CD4-positive, alpha-beta memory T cell (primary cell): ENCODE measurements at places on chromosomes 4 and X. TPM values are rescaled to one million over a fixed set of nuclear protein-coding genes. Genes with fewer than 3 reads are reported as not detected.
A peak's percentile ranks its signal among the peaks of the same experiment; 100 is the strongest.

- H3K4me3 ChIP-seq = peak overlapping the region; percentile 28
- peak overlapping the region; percentile 81 for H3K27ac ChIP-seq
- DNase-seq = peak; percentile 9
- H3K36me3 ChIP-seq = no peaks in the 10 kb centered on the region
- peaks cover 18% of the 10 kb centered on the region for H3K4me1 ChIP-seq
- H3K27me3 ChIP-seq = no peaks in the 10 kb centered on the region
These were observed 704 bp downstream of the FAM3A start for GRCh38 chrX:154515090-154515965.

GRCh38 chr4:76200771-76201231, 12.8 kb downstream of the SCARB2 start:
- H3K4me1 ChIP-seq = peaks cover 21% of the 10 kb centered on the region
- H3K4me3 ChIP-seq = no peak overlapping the region
- H3K27me3 ChIP-seq = no peaks in the 10 kb centered on the region
- no peak for DNase-seq
- H3K36me3 ChIP-seq = no peaks in the 10 kb centered on the region

GRCh38 chr4:107423677-107424405, 296.2 kb downstream of the PAPSS1 start:
- H3K27ac ChIP-seq = no peak overlapping the region
- no peaks in the 10 kb centered on the region for H3K4me1 ChIP-seq
- no peak overlapping the region for H3K4me3 ChIP-seq
- H3K36me3 ChIP-seq = no peaks in the 10 kb centered on the region
- DNase-seq = no peak
- H3K27me3 ChIP-seq = no peaks in the 10 kb centered on the region

Gene APLN
- total RNA-seq = not detected

GRCh38 chrX:23661671-23662070, 5.6 kb upstream of the PRDX4 start:
- H3K27ac ChIP-seq = no peak overlapping the region
- DNase-seq = no peak
- H3K4me1 ChIP-seq = peaks cover 20% of the 10 kb centered on the region
- no peak overlapping the region for H3K4me3 ChIP-seq

Gene SEPSECS
- 14.7 TPM for total RNA-seq

Gene TMPRSS11A
- total RNA-seq = not detected

GRCh38 chrX:131862321-131862720, 160.8 kb upstream of the STK26 start:
- DNase-seq = no peak
- H3K27ac ChIP-seq = no peak overlapping the region
- H3K27me3 ChIP-seq = no peaks in the 10 kb centered on the region
- no peaks in the 10 kb centered on the region for H3K4me1 ChIP-seq
- no peaks in the 10 kb centered on the region for H3K36me3 ChIP-seq

Gene FTHL17
- total RNA-seq = not detected

DNA sequence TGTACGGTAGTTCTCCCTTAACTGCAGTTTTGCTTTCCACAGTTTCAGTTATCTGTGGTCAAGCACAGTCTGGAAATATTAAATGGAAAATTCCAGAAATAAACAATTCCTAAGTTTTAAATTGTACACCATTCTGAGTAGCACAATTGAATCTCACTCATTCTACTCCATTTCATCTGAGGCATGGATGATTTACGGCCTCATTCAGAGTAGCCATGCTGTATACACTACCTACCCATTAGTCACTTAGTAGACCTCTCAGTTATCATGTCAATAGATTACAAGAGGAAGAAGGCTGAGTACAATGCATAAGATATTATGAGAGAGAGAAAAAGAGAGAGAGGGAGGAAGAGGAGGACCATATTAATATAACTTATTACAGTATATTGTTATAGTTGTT, 77.5 kb downstream of the ENOX2 start:
- no peaks in the 10 kb centered on the region for H3K27me3 ChIP-seq
- no peak overlapping the region for H3K27ac ChIP-seq
- no peak for DNase-seq
- H3K4me3 ChIP-seq = no peak overlapping the region

GRCh38 chrX:131513159-131513914, 30.5 kb upstream of the OR13H1 start:
- no peak for DNase-seq
- H3K4me1 ChIP-seq = no peaks in the 10 kb centered on the region
- no peak overlapping the region for H3K4me3 ChIP-seq
- H3K36me3 ChIP-seq = no peaks in the 10 kb centered on the region
- H3K27ac ChIP-seq = no peak overlapping the region

GRCh38 chr4:78757574-78757973, 18.6 kb upstream of the BMP2K start:
- no peaks in the 10 kb centered on the region for H3K27me3 ChIP-seq
- H3K27ac ChIP-seq = no peak overlapping the region
- H3K4me3 ChIP-seq = no peak overlapping the region
- H3K36me3 ChIP-seq = no peaks in the 10 kb centered on the region

DNA sequence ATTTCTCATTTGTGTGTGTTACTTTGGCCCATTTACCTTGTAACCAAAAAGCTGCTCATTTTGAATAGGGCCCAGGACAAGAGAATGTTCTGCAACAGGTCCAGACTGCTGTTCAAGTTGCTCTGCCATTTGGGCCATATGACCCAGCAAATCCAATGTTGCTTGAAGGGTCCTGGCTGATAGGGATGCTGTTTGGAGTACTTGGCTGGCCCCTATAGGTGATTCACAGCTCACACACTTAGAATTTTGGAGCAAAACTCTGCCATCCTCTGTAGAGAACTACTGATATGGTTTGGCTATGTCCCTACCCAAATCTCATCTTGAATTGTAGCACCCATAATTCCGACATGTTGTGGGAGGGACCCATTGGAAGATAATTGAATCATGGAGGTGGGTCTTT, 131.5 kb downstream of the AASDH start:
- no peak overlapping the region for H3K4me3 ChIP-seq
- no peak for DNase-seq
- no peaks in the 10 kb centered on the region for H3K36me3 ChIP-seq
- peaks cover 6% of the 10 kb centered on the region for H3K27me3 ChIP-seq
- H3K27ac ChIP-seq = no peak overlapping the region

Gene IL13RA2
- total RNA-seq = not detected

Gene TRO
- 1.9 TPM for total RNA-seq

GRCh38 chrX:69028761-69029120, 136.5 kb downstream of the PJA1 start:
- DNase-seq = no peak
- no peaks in the 10 kb centered on the region for H3K27me3 ChIP-seq
- H3K36me3 ChIP-seq = no peaks in the 10 kb centered on the region
- H3K27ac ChIP-seq = no peak overlapping the region
- no peak overlapping the region for H3K4me3 ChIP-seq

GRCh38 chr4:88275516-88275915, 8.8 kb downstream of the PPM1K start:
- H3K4me3 ChIP-seq = no peak overlapping the region
- no peaks in the 10 kb centered on the region for H3K27me3 ChIP-seq
- DNase-seq = no peak

Gene PGAM4
- total RNA-seq = not detected

DNA sequence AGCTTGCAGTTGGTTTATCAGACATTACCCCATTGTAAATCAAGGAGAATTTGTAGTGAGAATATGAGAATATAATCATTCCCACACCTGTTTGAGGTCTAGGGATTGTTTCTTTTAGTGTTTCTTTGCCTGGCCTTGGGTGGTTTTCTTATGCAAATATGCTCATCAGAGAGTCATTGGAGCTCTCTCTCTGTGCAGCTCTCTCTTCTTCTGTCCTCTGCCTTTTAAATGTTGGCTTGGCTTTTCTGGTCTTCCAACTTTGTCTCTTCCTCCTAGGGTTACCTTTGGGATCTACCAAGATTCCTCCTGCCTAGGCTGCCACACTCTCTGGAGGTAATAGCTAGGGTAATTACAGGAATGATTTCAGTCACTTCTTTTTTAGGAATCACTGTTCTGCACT, 102.3 kb upstream of the ARSJ start:
- H3K4me1 ChIP-seq = no peaks in the 10 kb centered on the region
- no peak overlapping the region for H3K27ac ChIP-seq
- no peak for DNase-seq
- H3K27me3 ChIP-seq = no peaks in the 10 kb centered on the region

- no peak overlapping the region for H3K27ac ChIP-seq
- no peaks in the 10 kb centered on the region for H3K4me1 ChIP-seq
- H3K36me3 ChIP-seq = no peaks in the 10 kb centered on the region
- DNase-seq = no peak
- H3K4me3 ChIP-seq = no peak overlapping the region
These were observed 60.9 kb downstream of the SOWAHB start for GRCh38 chr4:76836860-76837562.

DNA sequence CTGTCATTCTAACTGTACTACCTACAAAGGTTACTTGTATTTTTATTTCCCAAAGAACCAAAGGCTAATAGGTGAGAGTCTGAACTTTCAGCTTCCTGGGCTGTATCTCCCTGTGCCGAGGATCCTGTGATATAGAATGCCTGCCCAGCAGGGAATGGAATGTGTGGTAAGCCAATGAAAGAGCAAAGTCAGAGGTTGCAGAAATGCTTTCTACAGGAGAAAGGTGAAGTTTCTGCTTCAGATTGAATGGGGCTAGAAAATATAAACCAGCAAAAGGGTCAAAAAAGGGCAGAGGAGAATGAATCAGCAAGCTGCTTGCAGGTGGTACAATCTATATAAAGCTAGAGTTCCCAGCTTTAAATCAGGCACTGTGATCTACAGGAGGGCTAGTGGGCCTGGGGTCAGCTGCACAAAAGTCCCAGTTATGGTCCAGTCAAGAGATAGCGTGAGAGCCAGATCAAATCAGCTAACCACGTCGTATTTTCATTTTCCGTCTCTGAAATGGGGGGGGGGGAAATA, 146.1 kb downstream of the DCTD start:
- no peaks in the 10 kb centered on the region for H3K27me3 ChIP-seq
- H3K36me3 ChIP-seq = no peaks in the 10 kb centered on the region
- H3K27ac ChIP-seq = no peak overlapping the region
- no peak overlapping the region for H3K4me3 ChIP-seq
- no peaks in the 10 kb centered on the region for H3K4me1 ChIP-seq

- H3K4me1 ChIP-seq = no peaks in the 10 kb centered on the region
- H3K4me3 ChIP-seq = no peak overlapping the region
- DNase-seq = no peak
- no peaks in the 10 kb centered on the region for H3K36me3 ChIP-seq
- H3K27me3 ChIP-seq = no peaks in the 10 kb centered on the region
These were observed 376.0 kb downstream of the BCOR start for GRCh38 chrX:39721566-39722279.

Gene MCF2
- total RNA-seq = 0.47 TPM

Gene CT45A10
- total RNA-seq = not detected

- DNase-seq = no peak
- H3K36me3 ChIP-seq = no peaks in the 10 kb centered on the region
- no peak overlapping the region for H3K4me3 ChIP-seq
- H3K27ac ChIP-seq = no peak overlapping the region
- H3K4me1 ChIP-seq = no peaks in the 10 kb centered on the region
These were observed 53.0 kb upstream of the DAPP1 start for GRCh38 chr4:99763635-99764101.

Gene SHROOM2
- not detected for total RNA-seq

DNA sequence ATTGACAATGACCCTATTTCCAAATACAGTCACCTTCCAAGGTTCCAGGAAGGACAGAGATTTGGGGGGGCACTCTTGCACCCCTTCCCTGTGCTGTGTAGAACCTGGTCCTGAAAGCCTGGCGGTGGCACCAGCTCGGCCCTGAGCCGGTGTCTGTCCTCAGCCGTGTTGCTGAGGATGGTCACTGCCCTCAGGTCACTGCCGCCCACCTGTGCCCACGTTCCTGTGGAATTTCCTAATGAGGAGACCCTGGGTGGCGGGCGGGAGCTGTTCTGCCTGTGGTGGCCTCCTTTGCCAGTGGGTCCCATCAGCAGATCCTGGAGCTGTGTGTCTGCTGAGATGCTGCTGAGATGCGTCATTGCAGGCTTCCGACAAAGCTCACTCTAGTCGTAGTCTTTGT, 32.9 kb downstream of the NELFA start:
- DNase-seq = no peak
- peaks cover 44% of the 10 kb centered on the region for H3K36me3 ChIP-seq
- no peaks in the 10 kb centered on the region for H3K4me1 ChIP-seq
- H3K4me3 ChIP-seq = no peak overlapping the region
- no peaks in the 10 kb centered on the region for H3K27me3 ChIP-seq

DNA sequence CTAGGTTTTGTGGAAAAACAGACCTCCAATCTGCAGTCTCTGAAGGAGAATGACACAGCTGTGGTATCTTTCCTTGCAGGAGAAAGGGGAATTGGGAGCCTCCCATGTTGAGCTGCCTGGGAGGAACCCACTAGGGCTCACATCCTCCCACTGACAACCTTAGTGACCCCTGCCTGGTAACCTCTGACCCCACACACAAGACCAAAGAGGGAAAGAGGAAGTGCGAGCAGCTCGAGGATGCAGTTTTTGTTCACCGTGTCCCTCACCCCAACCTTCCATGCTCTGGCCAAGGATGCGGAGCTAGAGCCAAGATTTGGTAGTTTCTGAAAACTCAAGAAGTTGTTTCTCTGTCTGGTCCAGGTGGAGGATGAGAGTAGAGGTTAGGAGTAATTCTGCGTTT, 5.4 kb upstream of the ZXDA start:
- DNase-seq = no peak
- H3K27me3 ChIP-seq = no peaks in the 10 kb centered on the region
- H3K4me3 ChIP-seq = no peak overlapping the region
- no peak overlapping the region for H3K27ac ChIP-seq
